ENCODE measurements at places on chromosomes 3 and 15. TPM values are rescaled to one million over a fixed set of nuclear protein-coding genes. Genes with fewer than 3 reads are reported as not detected.
A peak's percentile ranks its signal among the peaks of the same experiment; 100 is the strongest.

WNT5A gene
- total RNA-seq: 21.7 TPM

CCDC14 gene
- total RNA-seq: 21.7 TPM

SERINC4 gene
- not detected for total RNA-seq

UBL7 gene
- total RNA-seq: 116 TPM

NPAP1 gene
- not detected for total RNA-seq

C3orf22 gene
- total RNA-seq: not detected

ILDR1 gene
- not detected for total RNA-seq

CHRNA5 gene
- total RNA-seq: 3.1 TPM

PFKFB4 gene
- 3.2 TPM for total RNA-seq

CELSR3 gene
- 0.16 TPM for total RNA-seq

CHST13 gene
- total RNA-seq: not detected

DNA sequence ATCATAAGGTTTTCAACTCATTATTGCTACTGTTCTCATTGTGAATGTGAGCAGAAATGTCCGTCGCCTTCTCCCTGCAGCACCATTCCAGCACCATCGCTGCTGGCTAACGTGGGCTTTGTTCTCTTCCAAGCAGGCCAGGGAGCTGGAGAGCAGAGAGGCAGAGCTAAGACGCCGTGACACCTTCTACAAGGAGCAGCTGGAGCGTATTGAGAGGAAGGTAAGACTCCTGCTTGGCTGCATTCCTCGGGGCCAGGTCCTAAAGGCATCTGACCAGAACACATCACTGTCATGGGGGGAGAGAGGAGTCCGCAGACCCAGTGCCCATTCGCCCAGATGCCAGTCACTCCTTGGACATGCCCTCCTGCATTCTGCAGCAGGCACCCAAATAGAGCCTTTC, 130.4 kb upstream of the PLXNA1 start:
- no peak for DNase-seq

DNA sequence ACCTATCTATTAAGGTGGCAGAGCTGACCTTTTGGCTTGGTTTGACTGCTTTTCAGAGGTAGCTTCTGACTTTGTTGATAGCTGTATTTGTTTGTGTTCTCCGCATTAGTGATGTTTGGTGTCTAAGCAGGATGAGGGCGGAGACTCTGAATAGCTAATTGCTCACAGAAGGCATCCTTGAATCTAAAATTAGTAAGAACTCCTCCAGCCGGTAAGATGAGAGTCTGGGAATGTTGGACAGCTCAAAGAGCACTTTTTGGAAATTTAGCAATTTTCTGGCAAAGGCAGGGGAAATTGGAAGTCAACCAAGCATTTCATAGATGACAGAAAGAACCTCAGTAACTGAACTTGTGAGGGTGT, 174.1 kb downstream of the KLHL25 start:
- DNase-seq: no peak

- no peak for DNase-seq
Observed at GRCh38 chr3:43770426-43771103, 79.8 kb downstream of the ABHD5 start.

GRCh38 chr15:75531041-75531450, 48.1 kb downstream of the PTPN9 start:
- DNase-seq: peak; percentile 67

GRCh38 chr3:66411961-66412887, 88.6 kb downstream of the LRIG1 start:
- DNase-seq: no peak

- DNase-seq: peak; percentile 14
Observed at GRCh38 chr15:31605467-31605931, 278.9 kb downstream of the KLF13 start.

DNA sequence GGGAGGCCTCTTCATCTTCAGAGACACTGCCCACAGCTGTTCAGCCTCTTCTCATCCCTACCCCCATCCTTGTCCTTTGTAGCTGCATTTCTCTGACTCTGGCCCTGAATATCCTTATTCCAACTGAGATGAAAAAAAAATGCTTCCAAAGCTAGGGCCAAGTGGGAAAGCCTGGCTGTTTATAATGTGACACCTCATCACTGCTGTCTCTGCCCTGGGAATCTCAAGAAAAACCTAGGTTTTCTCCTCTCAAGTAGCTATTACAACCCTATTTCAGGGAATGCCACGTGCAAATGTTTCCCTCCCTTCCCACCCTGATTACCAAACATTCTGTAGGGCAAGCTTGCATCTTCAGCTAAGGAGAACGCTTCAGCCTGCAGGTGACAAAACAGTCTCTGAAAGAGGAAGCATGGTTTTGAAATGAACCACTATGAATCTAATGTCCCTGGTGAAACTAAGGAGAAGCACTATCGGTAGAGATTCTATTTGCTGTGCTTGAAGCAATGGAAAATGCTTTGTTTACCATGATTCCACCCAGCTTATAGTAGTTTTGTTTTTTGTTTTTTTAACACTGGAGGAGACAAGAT, 65.4 kb downstream of the USF3 start:
- DNase-seq: no peak

GRCh38 chr3:148178503-148178902, 519.2 kb upstream of the AGTR1 start:
- no peak for DNase-seq

- DNase-seq: no peak
Observed at GRCh38 chr15:63341898-63342297, 39.7 kb downstream of the CA12 start.

DNA sequence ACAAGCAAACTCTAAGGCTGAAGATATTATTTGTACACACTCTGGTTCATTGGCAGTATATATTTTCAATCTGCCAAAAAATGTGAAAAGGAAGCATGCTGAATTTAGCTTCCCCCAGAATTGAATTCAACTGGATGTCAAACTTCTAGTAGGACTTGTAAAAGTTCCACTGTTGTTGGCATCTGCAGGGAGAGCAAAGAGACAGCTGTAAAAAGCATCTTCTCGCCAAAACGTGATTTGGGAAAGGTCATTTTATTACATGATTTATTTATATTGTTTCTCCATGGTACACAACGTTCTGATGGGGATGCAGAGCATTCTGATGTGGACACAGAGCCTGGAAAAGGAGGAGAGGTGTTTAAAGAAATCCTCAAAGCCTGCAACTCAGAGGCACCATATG, 196.7 kb upstream of the ADAMTS9 start:
- no peak for DNase-seq
